PC-9 (cell line): ENCODE measurements at places on chromosomes 3 and 15. TPM values are rescaled to one million over a fixed set of nuclear protein-coding genes. Genes with fewer than 3 reads are reported as not detected.

- DNase-seq: no peak
Observed at GRCh38 chr3:79729096-79729495, 38.7 kb downstream of the ROBO1 start.

DNA sequence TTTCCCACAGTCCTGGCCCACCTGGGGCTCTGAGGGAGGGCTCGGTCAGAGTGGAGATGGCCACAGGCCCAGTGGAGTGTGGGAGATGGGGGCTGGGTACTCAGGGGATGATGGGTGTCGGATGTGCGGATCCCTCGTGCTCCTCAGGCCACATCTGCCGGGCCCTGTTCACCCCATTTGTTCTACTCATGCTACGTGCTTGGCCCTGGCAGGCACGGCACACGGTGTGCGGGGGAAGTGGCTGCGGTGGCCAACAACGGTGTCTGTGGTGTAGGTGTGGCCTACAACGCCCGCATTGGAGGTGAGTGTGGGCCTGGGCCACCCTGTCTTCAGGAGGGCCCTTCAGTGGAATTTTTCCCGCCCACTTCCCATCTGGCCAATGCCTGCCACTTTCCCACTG is 7.0 kb upstream of the FES start:
- DNase-seq: no peak

DNA sequence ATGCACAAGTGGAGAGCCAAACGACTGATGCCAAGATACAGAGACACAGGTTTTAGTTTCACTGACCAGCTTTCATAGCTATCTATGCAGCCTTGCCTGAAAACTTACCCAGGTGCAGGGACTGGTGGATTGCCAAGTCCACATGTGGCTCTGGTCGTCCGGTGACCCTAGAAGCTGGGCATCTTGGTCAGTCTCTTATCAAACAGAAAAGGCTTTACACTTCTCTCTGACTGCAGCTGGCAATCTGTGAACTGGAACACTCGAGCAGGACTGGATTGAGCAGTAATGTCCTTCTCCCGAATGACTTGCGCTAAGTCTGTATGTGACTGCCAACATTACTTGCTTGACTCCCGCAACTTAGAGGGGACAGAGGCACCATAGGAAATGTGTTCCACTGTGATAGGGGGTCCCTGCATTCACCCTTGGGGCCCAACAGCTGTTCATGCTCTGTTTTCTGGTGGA is 63.0 kb upstream of the SIAH2 start:
- DNase-seq: no peak

GRCh38 chr15:71192816-71193215 is 77.5 kb downstream of the THSD4 start:
- DNase-seq: no peak

GRCh38 chr3:48038971-48039481 is 22.8 kb upstream of the MAP4 start:
- DNase-seq: no peak

- no peak for DNase-seq
Observed at GRCh38 chr15:101293122-101293521, 1.9 kb downstream of the SNRPA1 start.

DNA sequence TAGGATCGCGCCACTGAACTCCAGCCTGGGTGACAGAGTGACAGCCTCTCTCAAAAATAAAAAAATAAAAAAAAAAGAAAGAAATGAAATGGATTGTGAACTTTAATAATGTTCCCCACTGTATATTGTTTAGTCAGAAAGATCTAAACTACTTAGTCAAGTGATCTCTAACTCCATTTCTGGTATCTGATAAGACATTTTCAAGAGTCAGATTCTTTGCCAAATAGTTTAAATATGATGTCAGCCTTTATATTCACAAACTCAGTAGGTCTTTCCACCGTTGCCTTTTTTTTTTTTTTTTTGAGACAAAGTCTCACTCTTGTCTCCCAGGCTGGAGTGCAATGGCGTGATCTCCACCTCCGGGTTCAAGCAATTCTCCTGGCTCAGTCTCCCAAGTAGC is 29.0 kb upstream of the OSBPL11 start:
- DNase-seq: no peak

DNA sequence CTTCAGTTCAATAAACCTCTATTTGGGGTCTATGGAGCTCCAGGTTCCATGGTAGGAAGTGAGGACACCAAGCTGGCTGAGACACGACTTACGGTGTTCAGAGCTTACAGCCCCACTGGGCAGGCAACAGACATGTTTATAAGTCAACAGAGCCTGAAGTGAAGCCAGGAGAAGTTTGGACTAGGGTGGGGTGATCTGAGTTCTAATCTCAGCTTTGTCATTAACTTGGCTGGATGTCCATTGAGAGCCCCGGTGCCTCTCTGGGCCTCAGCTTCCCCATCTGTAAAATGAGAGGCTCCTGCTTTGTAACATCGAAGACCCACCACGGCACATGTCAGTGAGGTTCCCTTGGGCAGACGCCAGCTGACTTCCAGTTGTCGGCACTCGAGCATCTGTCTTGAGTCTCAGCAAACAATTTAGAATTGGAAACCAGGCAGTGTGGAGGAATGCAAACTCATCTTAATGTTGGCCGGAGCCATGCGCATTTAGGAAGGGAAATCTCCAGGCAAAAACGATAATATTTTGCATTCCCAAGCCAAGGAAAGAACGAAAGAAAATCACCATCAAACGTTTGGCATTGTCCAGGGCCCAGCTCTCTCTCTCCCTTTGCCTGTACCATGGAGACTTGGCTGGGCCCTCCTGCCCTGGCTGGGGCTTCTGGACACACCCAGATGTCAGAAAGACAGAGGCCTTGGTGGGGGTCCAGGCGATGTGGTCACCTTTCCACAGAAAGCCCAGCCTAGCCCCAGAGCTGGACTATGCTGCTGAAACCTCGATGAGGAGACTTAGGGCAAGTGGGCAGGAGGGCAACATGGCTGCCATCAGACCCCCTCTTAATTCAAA is 18.4 kb downstream of the ITGA11 start:
- no peak for DNase-seq

- no peak for DNase-seq
Observed at GRCh38 chr3:194828116-194828515, 142.4 kb downstream of the FAM43A start.

GRCh38 chr3:120418866-120419490 is 31.8 kb downstream of the FSTL1 start:
- DNase-seq: peak; percentile 54

GRCh38 chr3:23550402-23550801 is 255.4 kb upstream of the UBE2E1 start:
- DNase-seq: no peak

- DNase-seq: no peak
Observed at GRCh38 chr3:57985176-57985983, 22.8 kb upstream of the FLNB start.

DNA sequence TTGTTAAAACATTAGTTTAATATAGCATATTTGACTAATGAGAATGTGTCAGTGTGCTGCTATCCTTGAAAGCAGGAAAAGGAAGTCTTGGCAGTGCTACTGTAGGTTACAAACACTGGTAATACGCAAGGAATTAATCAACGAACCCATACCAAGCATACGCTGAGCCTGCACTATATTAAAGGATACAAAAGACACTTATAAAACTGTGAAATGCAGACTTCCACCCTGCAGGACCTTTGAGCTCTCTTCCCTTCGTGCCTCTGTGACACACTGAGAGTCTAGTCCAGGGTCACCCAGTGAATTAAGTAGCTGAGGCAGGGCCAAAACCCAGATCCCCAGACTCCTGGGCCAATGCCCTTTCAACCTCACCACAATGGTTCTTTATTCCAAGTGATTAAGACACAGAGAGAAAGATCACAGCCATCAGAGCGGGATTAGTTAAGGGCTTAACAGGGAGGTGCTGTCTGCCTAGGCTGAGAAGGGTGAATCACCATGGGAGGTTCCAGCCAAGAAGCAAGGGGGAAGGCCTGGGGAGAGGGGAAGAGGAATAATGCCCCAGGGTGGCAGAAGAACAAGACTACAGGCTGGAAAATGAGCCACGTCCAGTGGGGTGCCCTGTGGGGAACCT is 6.8 kb downstream of the ANXA2 start:
- peak; percentile 71 for DNase-seq

GRCh38 chr3:78872195-78872594 is 895.6 kb downstream of the ROBO1 start:
- no peak for DNase-seq

DNA sequence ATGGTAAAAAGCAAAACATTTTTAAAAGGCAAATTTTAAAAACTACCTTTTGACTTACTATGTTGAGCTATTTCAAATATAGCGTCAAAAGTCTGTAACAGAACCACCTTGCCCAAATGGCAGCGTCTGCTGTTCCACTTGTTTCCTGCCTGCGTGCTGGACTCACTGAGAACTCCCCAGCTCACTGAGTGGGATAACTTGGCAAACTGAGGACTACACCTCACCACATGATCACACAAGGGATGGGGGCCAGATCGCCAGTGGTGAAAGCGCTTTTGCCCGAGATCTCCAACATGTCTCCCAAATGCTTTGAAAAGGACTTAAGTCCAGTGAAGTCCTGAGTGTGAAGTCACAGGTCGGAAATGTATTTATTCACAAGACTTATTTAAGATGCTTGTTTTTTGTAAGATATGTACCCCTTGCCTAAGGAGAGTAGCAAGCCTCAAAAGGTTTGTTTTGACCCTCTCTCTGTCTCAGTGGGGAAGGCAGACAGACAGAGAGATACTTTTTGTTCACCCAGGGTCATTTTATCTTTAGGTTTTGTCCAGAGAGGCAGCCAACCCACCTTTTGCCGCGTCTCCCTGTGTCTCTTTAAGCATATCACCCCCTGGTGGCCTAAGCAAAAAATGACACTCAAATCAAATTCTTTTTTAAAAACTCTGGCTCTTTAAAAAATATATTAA is 192.6 kb downstream of the PDZRN3 start:
- DNase-seq: no peak

GRCh38 chr3:122091602-122092295 is 36.6 kb downstream of the CD86 start:
- DNase-seq: no peak

The BRK1 gene
- total RNA-seq: 73.8 and 109 TPM in 2 replicates

The APOD gene
- total RNA-seq: 0.48 TPM in 1 of 2 replicates, not detected in the other

The HHATL gene
- total RNA-seq: not detected in 2 replicates

The HIGD2B gene
- 0.35 TPM in 1 of 2 replicates, not detected in the other for total RNA-seq
